ENCODE measurements at places on chromosomes 4 and X.
A peak's percentile ranks its signal among the peaks of the same experiment; 100 is the strongest.

DNA sequence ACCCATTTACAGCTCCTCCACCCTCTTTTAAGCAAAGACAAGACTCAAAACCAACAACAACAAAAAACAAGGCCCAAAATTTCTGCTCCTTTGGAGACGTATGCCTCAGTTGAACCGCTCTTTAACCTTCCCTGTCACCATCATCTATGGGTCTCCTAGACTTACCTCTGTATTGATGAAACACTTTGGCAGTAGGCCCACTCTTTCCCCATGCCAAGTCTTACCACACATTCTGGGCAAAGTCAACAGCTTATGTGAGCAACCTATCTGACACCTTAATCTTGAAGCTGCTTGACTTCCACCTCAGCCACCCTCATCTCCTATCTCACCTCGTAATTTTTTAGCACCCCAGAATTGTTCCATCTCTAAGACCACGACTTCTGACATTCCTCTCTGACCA is 99.7 kb upstream of the CXorf66 start:
- DNase-seq: no peak

GRCh38 chr4:10115271-10115796 is 1.3 kb downstream of the WDR1 start:
- no peak for DNase-seq

DNA sequence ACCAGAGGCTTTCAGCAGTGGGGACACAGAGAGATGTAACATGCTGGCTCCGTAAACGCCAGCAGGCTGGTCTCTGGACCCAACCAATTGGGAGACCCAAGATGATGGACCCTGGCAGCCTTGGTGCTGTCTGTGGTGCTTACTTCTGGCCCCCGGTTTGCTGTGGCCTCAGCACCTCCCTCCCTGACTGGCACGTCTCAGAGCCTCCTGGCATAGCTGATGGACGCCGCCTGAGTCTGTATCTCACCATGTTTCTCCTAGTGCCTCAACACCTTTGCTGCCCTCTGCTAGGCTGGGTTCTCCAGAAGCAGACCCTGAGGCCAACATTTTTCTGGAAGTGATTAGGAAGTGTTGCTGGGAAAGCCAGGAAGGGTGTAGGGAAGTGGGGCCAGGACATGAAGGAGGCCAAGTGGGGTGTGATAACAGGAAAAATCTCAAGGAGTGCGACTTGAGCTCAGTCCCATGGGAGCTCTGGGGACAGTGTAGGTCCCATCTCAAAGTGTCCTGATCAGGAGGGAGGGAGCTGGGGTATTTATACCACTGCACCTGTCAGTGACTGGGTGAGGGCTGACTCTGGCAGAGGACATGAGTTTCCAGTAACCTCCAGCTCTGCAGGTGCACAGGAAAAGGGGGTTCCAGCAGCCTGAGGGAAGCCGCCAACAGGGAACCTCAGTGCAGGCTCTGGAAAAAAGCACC is 31.8 kb downstream of the PPP2R2C start:
- DNase-seq: no peak

DNA sequence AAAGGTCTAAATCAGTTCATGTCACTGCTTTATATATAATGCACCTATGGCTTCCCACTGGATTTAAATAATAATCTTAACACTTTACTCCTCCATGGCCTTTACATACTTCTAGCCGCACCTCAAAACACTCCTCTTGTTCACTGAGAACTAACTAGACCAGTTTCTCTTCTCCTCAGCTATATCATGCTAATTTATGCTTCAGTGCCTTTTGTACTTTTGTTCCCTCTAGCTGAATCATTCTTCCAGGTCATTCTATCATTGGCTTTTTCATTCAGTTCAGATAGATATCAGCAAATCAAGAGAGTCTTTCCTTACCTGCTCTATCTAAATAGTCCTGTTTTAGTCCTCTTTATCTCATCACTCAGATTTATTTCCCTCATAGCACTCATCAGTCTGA is 64.2 kb downstream of the TET2 start:
- no peak for DNase-seq

DNA sequence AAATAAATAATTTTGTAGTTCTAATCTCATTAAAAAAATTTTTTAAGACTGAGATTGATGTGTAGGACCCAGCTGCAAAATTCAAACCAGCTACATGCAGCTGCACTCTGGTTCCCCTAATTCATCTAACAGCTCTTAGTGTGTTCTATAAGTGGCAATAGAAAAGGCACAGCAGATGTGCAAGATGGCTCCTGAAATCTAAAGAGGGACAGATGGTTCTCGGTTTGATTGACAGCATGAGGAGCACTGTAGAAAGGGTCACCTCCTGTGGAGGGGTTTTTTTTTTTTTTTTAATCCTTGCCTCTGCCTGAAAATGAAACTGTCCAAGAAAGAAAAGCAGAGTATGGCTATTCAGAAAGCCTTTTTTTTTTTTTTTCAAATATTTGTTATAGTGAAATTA is 16.9 kb upstream of the OCIAD1 start:
- DNase-seq: no peak

DNA sequence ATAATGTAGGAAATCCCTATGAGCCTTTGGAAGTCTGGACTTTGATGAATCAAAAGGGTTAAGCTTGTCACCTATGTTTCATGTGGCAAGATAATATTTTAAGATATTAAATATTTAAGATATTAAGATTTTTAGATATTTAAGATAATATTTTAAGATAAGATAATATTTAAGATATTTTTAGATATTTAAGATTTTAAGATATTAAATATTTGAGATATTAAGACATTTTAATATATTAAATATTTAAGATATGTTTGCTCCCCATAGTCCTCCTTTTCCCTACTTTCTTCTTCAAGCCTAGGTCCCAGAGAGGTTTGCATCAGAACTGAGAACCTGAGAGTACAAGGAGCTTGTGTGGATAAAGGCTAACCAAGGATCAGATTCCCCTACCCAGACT is 478.4 kb upstream of the IGFBP7 start:
- no peak for DNase-seq

DNA sequence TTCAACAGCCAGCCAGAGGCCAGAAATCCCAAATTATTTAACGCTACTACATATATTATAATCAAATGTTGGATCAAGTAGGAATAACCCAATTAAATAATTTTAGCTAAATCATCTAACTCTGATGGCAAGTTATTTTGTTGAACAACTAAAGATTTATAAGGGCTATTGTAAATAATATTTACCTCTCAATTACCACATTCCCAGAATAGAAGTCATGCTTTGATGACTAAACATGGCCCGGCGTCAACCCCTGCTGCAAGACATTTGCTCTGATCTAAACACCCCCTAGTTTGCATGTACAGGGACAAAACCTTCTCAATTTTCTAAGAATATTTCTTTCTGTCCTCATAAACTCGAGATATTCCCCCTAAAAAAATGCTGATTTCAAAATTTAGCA is 14.2 kb downstream of the VEGFC start:
- no peak for DNase-seq

DNA sequence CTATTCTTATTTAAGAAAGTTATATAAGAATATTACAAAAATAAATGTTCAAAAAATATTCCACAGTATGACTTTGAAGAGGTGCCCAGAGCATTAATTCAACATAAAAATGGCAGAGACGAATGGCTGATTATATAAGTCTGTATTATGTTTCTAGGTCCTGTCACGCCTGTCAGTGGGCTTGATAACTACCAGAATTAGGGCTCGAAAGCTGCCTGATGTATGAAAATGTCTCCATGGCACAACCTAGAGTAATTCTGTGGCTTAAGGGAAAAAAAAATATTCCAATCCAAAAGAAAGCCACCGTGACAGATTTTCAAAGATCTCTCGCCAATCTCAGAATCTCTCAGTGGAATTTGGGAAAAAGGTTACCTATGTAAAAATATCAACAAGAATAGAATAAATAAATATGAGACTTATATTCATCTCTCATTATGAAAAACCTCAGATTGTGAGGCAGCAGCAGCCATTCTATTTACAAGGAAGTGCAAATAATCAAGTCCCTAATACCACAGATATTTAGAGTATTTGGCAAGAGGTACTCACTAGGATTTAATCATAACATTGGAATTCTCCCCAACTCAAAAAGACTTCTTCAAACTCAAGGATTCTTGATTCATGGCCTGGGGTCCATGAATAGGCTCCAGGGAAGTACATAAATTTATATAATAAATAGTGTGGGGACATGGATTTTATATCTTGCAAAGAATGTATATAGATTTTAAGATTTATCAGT is 489.1 kb upstream of the INTU start:
- DNase-seq: no peak

- no peak for DNase-seq
Observed at GRCh38 chr4:35500812-35501211, 743.5 kb downstream of the ARAP2 start.

DNA sequence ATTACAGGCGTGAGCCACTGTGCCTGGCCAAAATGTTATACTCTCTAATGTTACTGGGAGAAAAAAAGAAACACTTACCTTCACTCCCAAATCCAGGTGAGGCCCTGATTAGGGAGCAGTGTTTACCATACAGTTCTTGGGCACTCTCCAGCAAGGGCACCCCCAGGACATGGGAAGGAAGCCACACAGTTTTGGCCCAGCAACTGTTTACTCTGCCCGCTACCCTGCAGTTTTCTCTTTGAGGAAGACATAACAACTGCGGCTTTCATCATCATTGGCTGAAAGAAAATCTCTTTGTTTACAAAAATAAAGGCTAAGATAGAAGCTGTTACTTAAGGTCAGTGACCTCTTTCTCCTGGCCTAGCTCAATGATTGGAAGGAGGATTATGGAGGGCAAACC is 145.5 kb upstream of the DUSP21 start:
- no peak for DNase-seq

- no peak for DNase-seq
Observed at GRCh38 chrX:50581405-50581804, 110.8 kb upstream of the DGKK start.

DNA sequence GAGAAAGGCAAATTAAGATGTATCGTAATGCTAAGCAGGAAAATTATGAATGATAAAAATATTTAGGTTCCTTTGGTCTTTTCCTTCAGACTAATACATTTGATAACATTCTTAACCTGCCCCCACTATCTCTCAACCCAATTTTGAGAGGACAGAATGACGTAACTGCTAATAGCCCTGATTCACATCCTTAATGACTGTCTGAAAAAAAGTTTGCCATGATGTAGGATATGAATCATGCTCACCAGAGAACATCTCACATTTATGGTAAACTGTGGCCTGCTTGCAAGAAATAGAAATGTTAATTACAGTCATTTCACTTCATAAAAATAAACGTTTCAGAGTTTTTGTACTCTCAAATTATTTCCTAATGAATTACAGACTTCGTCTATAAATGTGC is 128.0 kb upstream of the VEGFC start:
- DNase-seq: no peak

GRCh38 chr4:40333921-40334352 is 1.2 kb upstream of the CHRNA9 start:
- peak; percentile 13 for DNase-seq

- DNase-seq: no peak
Observed at GRCh38 chrX:134998246-134998645, 7.5 kb downstream of the SMIM10 start.

- DNase-seq: no peak
Observed at GRCh38 chr4:170008371-170008770, 17.8 kb downstream of the MFAP3L start.

DNA sequence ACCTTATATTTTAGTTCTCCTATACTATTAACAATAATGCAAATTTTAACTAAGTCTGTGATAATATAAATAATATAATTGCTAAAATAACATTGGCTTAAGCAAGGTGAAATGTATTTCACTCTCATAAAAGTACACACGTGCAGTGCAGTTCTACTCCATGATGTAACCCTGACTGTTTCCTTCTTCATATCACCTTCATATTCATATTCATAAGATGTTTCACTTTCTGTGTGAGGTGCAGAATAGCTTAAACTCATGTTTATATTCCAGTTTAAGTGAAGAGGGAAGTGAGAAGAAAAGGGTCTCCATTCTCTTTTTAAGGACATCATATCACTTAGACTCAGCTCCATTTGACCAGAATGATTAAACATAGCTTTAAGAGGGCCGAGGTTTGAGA is 1810.0 kb upstream of the PCDH10 start:
- DNase-seq: no peak

DNA sequence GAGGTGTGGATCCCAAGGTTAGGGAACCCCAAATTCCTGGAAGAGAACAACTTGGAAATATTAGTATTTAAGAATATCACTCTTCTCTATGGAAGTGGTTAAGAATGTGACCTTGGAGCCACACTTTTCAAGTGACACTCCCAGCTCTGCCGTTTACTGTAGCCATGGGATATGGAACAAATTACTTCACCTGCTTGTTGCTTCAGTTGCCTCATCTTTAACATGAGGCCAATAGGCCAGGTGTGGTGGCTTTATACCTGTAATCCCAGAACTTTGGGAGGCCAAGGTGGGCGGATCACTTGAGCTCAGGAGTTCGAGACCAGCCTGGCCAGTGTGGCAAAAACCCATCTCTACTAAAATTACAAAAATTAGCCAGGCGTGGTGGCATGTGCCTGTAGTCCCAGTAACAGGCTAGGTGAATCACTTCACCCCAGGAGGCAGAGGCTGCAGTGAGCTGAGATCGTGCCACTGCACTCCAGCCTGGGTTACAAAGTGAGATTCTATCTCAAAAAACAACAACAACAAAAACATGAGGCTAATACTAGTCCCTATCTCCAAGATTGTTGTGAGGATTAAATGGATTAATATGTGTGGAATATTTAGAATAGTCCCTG is 13.0 kb downstream of the IL13RA1 start:
- DNase-seq: no peak

DNA sequence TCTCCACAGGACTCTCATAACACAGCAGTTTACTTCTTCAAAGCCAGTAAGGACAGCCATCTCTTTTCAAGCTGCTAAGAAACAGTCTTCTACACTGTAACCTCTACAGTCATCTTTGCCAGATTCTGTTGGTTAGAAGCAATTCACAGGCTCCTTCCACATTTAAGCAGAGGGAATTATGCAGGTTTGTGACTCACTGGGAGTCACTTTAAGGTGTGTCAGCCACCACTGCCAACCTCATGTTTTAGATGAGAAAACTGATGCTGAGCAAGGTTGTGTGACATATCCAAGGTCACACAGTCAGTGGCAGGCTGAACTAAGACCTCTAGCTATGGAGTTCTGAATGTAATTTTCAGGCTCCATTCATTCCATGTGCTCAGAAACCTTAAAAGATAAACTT is 143.5 kb downstream of the QDPR start:
- no peak for DNase-seq

DNA sequence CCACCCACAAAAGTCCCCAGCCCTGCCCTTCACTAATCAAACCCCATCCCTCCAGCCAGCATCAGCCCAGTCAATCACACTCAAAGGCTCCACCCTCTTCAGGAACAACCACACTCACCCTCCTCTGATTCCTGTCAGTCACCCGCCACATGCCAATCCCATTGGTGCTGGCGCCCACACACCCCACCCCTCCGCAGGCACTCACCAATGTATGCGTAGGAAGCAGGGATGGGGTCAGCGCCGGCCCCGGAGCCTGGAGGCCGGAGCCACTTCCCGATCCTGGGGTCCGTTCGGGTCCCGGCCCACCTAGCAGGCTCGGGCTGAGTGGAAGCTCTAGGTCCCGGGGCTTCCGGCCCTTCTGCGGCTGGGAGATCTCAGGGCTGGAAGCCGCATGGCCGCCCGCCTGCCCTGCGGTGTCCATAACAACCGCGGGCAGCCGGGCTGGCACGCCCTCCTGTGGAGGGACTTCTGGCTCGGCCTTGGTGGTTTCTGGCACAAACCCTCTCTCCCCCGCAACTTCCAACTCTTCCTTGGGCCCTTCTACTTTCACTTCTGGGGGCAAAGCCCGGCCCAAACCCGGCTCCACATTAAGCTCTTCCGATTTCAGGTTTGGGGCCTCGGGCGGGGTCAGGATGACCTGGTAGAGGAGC is 7.9 kb upstream of the CFP start:
- DNase-seq: no peak
